NCI-H345 (cell line): ENCODE measurements at places on chromosomes 7 and 10.

GRCh38 chr7:45174328-45174610 is 16.7 kb downstream of the RAMP3 start:
- DNase-seq: no peak

DNA sequence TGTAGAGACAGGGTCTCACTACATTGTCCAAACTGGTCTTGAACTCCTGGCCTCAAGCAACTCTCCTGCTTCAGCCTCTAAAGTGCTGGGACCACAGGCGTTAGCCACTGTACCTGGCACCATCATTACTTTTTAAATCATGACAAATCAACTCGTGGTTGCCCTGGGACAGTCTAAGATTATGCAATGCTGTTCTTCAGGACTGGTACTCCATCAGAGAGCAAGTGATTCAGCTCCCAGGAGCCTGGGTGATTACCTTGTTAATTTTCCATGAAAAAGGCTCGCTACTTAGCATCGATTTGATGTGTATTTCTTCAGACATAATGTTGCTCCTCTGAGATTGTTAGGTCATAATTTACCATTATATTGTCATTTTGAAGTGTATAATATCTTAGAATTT is 158.9 kb upstream of the STEAP4 start:
- DNase-seq: no peak

DNA sequence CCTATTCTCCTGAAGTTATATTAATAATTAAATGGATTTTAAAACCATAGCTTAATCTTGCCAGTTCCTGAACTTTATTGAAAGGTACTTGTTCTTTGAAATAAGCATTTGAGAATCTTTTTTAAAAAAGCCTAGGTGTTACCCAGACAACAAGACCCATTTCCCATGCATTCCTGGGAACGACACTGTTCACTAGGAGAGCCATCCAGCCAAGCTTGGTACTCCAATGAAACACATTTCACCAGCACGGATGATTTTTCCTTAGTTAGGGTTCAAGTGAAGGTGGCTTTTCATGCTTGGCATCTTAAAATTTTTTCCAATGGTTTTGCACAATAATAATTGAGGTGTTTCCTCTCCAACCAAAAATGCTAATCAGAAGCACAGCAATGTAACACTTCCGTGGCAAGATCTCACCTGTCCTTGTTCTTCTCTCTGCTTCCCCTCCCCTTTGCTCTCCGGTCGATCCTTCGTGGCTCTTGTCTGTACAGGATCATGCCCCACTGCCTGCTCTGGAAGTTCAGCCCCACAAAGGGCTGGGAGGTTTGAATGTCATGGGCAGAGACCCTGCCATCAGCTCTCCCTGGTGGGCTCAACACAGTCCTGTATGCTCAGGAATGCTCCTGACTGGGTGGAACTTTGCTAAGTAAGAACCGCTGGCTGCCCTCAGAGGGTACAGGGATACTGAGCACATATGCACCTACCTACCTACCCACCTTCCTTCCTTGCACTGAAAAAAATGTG is 69.7 kb upstream of the AQP1 start:
- no peak for DNase-seq

DNA sequence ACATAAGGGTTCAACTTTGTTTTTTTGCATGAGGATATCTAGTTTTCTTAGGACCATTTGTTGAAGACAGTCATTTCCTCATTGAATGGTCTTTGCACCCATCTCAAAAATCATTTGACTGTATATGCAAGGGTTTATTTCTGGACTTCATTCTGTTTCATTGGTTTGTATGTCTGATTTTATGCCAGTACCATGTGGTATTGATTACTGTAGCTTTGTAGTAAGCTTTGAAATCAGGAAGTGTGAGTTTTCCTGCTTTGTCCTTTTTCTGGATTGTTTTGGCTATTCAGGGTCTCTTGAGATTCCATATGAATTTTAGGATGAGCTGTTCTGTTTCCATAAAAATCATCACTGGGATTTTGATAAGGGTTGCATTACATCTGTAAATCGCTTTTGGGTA is 63.9 kb downstream of the SND1 start:
- no peak for DNase-seq

DNA sequence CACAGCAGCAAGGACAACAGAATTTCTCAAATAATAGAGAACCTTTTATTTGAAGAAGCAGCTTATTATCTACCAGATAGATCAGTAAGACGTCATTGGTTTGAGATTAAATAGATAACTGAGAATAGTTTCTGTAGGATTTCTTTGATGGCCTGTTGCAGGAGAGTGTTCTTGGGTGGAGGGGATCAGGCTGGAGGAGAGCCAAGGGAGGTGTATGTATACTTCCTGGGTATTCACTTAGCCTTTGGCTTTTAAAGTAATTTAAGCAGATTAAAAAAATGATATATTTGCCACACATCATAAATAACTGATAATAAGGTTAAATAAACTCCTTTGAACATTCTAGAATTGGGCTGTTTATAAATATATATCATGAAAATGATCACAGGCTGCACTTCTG is 486.1 kb upstream of the IGFBP3 start:
- DNase-seq: no peak

DNA sequence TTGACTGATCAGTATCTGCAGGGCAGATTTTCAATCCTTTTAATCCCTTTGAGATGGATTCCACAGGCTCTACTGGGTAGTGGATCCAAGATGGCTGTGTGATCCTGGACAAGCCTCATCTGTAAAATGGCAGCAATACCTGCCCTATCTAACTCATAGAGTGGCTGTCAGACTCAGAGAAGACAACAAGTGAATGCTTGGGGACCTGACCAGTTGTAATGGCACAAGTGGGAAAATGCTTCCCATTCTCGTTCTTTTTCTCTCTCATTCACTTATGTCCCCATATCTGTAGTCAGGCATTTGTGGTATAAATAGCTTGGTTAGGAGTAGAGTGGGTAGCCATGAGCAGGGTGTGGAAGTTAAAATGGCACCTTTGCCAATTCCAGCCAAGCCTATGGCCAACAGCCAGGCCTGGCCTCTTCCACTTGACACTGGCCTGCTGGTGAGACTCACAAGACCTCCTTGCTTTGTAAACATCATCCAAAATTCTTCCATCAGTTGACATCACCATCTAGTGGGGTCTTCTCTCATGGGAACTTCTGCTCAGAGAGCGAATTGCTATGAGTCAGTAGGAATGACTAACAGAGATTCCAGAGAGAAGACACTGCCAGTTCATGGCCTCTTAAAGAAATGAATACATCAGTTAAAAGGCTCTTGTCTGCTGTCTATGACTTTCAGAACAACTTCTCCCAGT is 150.1 kb downstream of the PLPP4 start:
- DNase-seq: no peak

- DNase-seq: no peak
Observed at GRCh38 chr10:72243822-72244437, 27.9 kb upstream of the ASCC1 start.

DNA sequence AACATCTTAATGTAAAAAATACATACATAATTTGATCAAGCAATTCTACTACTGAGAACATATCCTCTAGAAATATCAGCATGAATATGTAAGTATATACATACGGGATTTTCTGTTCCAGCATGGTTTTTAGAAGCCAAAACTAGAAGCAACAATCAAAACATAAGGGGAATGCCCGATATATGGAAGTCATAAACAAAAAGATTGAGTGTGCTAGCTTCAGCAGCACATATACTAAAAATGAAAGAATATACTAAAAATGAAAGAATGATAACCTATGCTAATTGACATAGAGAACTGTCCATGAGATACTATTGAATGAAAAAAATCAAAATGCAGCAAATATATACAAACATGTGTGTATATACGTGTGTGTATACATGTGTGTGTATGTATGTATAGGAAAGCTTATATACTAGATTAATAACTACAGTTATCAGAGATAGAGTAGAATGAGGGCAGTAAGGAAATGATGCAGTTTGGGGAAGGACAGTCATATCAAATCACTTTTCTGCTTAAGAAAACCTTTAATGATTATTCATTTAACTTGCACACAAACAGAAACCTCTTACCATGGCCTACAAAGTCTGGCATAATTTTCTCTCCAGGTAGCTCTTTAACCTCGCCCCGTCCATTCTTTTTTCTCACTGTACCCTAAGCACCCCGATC is 72.9 kb downstream of the NPY start:
- DNase-seq: no peak

- DNase-seq: no peak
Observed at GRCh38 chr7:40298421-40298820, 163.6 kb downstream of the SUGCT start.

DNA sequence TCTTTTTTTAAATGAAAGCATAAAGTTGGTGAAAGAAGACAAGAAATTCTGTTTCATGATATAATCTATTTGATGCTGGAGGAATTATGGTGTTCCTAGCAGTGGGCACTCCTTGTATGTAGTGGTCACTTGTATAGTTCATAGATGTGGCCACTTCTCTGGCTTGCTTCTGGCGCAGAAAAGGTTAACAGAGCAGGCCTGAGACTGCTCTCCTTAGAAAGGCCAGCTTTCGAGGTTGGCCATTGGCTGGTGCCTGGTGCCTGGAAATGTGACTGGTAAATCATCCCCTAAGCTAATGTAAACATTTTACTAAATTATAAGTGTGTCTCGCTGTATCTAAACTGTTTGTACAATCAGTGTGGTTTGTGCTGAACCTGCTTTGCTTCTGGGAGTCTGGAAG is 276.1 kb downstream of the PHTF2 start:
- no peak for DNase-seq

GRCh38 chr10:79449181-79450146 is 4.0 kb upstream of the ZCCHC24 start:
- DNase-seq: no peak

DNA sequence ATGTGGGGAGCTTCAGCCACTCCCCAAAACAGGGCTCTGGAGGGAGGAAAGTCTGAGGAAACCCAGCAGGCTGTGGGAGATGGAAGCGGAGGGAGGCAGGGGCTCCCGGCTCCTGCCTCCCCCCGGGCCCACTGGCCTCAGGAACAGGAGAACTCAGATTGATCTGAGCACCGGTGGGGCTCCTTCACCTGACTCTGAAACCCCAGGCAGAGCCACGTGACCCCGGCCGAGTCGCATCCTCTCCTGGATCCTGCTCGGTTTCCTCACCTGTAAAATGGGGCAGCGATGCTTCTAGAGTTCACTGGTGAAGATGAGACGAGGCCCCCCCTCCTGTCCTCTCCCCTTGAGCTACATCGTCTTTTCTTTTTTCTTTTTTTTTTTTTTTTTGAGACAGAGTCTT is 33.6 kb downstream of the TCERG1L start:
- DNase-seq: no peak
